Endothelial cell (in vitro differentiated cells): ENCODE measurements at places on chromosomes 7 and 10.

- H3K27ac ChIP-seq, result no peak overlapping the region
- no peaks in the 10 kb centered on the region for H3K27me3 ChIP-seq
- no peak overlapping the region for H3K4me3 ChIP-seq
- H3K36me3 ChIP-seq, result no peaks in the 10 kb centered on the region
- H3K4me1 ChIP-seq, result no peaks in the 10 kb centered on the region
These were observed 41.8 kb upstream of the C10orf71 start for GRCh38 chr10:49257154-49257553.

DNA sequence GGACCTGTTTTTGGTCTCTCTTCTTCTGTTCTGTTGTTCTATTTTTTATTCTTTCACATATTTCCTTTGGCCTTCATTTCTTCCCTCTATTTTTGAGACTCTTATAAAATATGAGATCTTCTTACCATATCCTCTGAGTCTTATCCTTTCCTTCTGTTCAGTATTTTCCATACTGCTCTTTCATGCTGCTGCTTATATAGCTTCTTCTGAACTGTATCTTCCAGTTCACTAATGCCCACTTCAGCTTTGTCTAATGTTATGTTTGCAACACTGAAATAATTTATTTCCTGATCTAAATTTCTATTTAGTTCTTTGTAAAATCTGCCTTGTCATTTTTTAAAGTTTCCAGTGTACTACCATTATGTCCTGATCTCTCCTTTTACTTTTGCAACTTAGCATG, 12.8 kb downstream of the TMEM168 start:
- H3K27me3 ChIP-seq, result no peaks in the 10 kb centered on the region
- H3K4me3 ChIP-seq, result no peak overlapping the region
- H3K4me1 ChIP-seq, result no peaks in the 10 kb centered on the region
- no peak for DNase-seq
- H3K36me3 ChIP-seq, result no peaks in the 10 kb centered on the region
- H3K27ac ChIP-seq, result no peak overlapping the region

DNA sequence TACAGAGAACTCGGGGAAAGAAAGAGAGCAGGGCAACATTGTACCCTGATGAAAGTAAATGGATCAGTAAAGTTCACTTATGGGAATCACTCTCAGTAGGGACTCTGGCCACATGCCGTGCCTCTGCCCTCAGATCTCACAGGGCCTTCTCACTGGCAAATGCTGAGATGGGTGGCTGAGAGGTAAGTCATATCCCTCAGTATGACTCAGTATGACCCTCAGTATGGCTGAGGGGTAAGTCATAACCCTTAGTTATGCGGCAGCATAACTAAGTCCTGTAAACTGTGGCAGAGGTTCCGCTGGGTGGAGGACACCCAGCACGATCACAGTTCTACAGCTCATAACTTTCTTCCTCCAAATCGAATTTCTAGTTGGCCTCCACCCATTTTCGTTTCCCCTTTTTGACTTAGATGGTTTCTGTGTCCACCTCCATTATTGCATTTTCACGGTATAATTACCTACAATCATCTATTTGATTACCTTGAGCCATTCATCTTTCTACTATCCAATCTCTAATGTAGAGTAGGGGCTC, 26.5 kb upstream of the WNT16 start:
- H3K36me3 ChIP-seq, result no peaks in the 10 kb centered on the region
- H3K27ac ChIP-seq, result no peak overlapping the region
- DNase-seq, result no peak
- H3K4me3 ChIP-seq, result no peak overlapping the region
- peaks cover 8% of the 10 kb centered on the region for H3K4me1 ChIP-seq
- no peaks in the 10 kb centered on the region for H3K27me3 ChIP-seq

GRCh38 chr10:24251547-24251946, 42.6 kb downstream of the KIAA1217 start:
- H3K4me1 ChIP-seq, result peaks cover 33% of the 10 kb centered on the region
- no peak overlapping the region for H3K4me3 ChIP-seq
- no peaks in the 10 kb centered on the region for H3K27me3 ChIP-seq
- no peak overlapping the region for H3K27ac ChIP-seq

DNA sequence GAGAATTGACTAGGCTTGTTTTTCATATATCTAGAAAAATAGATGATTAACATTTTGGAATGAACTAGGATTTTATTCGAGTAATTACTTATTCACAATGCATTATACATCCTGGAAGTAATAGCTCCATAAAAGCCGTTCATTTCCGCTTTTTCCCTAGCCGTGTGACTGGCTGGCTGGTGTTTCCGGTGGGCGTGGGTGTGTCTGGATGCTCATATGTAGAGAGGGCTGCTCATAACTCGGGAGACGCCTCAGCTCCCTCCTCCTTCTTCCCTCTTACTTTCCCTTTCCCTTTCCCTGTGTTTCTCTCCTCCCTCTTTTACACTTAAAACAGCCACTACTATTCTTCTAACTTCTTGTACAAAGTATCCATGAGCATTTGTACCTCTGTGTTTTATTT, 187.7 kb upstream of the VSTM2A start:
- DNase-seq, result no peak
- H3K4me1 ChIP-seq, result no peaks in the 10 kb centered on the region
- no peak overlapping the region for H3K27ac ChIP-seq
- H3K4me3 ChIP-seq, result no peak overlapping the region

DNA sequence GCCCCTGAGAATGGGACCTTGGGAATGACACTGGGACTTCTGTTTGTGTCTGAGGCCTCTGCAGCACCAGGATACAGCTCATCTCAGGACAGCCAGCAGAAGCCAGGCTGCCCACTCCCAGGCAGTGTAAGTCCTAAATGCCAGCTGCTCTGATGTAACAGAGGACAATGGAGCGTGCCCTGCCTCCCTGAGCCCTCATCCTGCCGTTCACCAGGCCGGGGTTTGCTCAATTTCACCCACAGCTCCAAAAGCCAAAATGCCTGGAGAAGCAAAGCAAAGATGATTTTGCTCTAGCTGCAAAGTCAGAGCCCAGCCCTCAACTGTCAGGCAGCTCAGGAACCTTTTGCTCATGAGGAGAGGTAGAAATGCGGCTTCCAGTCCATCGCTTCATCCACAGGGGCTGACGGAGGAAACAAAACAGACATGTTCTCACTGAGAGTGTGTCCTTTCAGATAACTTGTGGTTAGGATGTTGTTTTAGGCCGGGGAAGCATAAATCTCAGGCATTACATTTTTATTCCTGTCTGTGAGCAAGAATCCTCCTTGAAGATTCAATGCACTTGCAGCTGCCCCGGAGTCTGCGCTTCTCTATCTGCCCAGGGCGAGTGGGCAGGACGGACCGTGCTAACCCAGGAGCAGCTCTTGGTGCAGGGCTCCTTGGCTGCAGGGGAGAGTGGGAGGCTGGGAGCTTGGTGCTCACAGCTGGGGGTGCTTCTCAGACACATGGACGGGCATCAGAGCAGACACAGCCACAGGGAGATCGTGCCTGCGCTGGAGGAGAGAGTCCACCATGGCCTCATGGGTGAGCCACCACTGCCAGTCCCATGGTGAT, 83.2 kb upstream of the CHST15 start:
- H3K4me1 ChIP-seq, result peaks cover 6% of the 10 kb centered on the region
- H3K4me3 ChIP-seq, result no peak overlapping the region
- no peak for DNase-seq
- peaks cover 4% of the 10 kb centered on the region for H3K27me3 ChIP-seq
- H3K27ac ChIP-seq, result no peak overlapping the region
- H3K36me3 ChIP-seq, result peaks cover 4% of the 10 kb centered on the region

DNA sequence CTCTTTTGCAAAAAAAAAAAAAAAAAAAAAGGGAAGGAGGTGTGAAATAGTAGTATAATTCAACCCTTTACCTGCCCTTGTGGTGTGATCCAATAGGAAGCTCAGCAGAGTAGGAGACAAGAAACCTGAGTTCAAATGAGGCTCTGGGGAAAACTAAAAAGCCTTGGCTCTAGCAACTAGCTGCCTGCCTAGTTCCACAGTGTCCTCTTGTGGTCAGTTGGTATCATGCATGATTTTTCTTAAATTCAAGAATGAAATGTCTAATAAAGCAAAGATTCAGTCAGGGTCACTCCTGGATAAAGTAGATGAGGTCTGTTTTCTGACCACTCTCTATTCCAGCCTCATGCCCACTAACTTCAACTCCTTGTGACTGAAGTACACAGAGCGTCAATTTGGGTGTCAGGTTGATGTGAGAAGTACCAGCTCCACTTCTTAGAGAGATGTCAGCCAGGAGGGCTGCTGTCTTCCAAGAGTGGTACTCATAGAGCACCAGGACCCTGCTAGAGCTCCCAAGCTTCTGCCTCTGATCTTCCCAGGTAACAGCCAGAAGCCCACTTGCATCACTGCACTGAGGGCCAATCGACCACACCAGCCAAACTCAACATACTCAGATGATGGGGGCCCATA, 10.5 kb downstream of the LSM5 start:
- no peaks in the 10 kb centered on the region for H3K36me3 ChIP-seq
- no peaks in the 10 kb centered on the region for H3K27me3 ChIP-seq

DNA sequence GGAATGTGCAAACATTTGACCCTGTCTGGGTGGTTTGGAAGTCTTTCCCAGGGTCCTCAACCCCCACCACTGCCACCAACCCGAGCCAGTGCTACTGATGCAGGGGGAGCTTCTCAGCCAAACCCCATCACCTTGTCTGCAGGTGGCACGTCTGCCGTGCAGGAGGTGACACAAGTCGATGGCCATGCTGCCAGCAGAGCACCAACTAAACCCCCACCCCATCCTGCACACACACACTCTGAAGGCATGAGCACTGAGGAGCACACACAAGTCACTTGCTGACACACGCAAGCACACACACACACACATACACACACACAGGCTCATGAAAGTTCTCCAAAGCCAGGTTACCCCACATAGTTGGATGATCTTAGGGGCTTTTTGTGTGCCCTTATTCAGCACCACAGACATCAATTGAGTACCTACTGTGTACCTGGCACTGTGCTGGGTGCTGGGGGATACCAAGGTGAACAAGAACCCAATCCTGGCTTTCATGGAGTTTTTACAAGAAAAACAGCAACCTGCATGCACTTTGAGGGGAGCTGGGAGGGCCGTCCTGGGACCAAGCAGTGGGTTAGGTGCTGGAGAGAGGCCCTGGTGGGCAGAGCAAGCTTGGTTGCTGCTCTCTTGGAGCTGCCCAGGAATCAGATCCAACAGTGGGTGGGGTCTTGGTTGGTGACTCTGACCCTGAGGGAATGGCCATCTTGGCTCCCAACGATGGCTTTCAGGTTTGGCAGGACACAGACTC, 118.8 kb downstream of the RGS10 start:
- H3K4me1 ChIP-seq, result peaks cover 5% of the 10 kb centered on the region
- no peak overlapping the region for H3K27ac ChIP-seq
- peaks cover 26% of the 10 kb centered on the region for H3K36me3 ChIP-seq
- no peak overlapping the region for H3K4me3 ChIP-seq
- no peak for DNase-seq

GRCh38 chr10:31041011-31041410, 9.3 kb upstream of the ZNF438 start:
- no peak overlapping the region for H3K4me3 ChIP-seq
- H3K27me3 ChIP-seq, result peaks cover 4% of the 10 kb centered on the region
- no peak overlapping the region for H3K27ac ChIP-seq
- no peaks in the 10 kb centered on the region for H3K36me3 ChIP-seq
- peaks cover 12% of the 10 kb centered on the region for H3K4me1 ChIP-seq
- no peak for DNase-seq
